ENCODE measurements at places on chromosomes 5 and 9. TPM values are rescaled to one million over a fixed set of nuclear protein-coding genes. Genes with fewer than 3 reads are reported as not detected.

- no peaks in the 10 kb centered on the region for H3K27me3 ChIP-seq
- no peak overlapping the region for H3K4me3 ChIP-seq
- no peak for DNase-seq
- H3K36me3 ChIP-seq = no peaks in the 10 kb centered on the region
Observed at GRCh38 chr9:31840702-31841101, 543.7 kb upstream of the ACO1 start.

- no peak overlapping the region for H3K4me3 ChIP-seq
- peaks cover 5% of the 10 kb centered on the region for H3K4me1 ChIP-seq
- no peak overlapping the region for H3K27ac ChIP-seq
- H3K36me3 ChIP-seq = no peaks in the 10 kb centered on the region
Observed at GRCh38 chr5:131790550-131790949, 6.3 kb downstream of the FNIP1 start.

DNA sequence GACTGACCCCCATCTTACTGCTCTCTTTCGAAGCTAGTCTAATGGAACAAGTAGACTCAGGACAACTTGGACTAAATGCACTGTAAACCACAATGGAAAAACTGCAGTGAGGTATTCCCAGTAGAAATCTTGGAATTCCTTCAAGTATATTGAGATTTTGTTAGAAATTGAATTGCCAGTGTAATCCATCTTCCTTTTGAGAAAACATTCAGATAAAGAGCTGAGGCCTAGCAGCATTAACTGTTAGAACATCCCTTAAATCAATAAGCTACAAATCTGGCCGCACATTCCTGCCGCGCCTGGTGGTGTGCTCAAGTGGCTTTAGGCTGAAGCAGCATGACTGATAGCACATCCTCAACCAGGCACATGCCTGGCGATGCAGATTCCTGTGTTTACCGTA is 29.3 kb downstream of the PPIC start:
- H3K27me3 ChIP-seq = no peaks in the 10 kb centered on the region
- H3K4me3 ChIP-seq = no peak overlapping the region
- DNase-seq = no peak
- H3K27ac ChIP-seq = no peak overlapping the region
- H3K4me1 ChIP-seq = no peaks in the 10 kb centered on the region
- no peaks in the 10 kb centered on the region for H3K36me3 ChIP-seq

- H3K4me1 ChIP-seq = no peaks in the 10 kb centered on the region
- no peak overlapping the region for H3K4me3 ChIP-seq
- no peak for DNase-seq
- no peak overlapping the region for H3K27ac ChIP-seq
- H3K36me3 ChIP-seq = no peaks in the 10 kb centered on the region
Observed at GRCh38 chr9:24090566-24090965, 264.5 kb upstream of the ELAVL2 start.

DNA sequence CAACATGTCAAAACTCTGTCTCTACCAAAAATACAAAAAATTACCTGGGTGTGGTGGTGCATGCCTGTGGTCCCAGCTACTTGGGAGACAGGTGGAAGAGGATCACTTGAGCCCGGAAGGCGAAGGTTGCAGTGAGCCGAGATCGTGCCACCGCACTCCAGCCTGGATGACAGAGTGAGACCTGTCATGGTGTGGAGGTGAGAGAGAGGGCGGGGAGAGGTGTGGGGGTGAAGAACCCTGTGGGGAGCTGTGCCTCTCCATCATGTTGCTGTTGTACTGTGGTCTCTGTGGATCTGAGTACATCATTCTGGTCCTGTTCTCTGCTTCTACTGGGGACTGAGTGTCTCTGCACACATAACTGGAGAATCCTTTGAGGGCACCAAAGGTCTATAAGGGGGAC is 11.3 kb upstream of the SLC34A1 start:
- DNase-seq = no peak
- no peak overlapping the region for H3K27ac ChIP-seq
- H3K36me3 ChIP-seq = peaks cover 37% of the 10 kb centered on the region
- no peak overlapping the region for H3K4me3 ChIP-seq
- H3K4me1 ChIP-seq = peaks cover 35% of the 10 kb centered on the region

- H3K36me3 ChIP-seq = no peaks in the 10 kb centered on the region
- no peak overlapping the region for H3K4me3 ChIP-seq
- no peak overlapping the region for H3K27ac ChIP-seq
- peaks cover 5% of the 10 kb centered on the region for H3K27me3 ChIP-seq
- H3K4me1 ChIP-seq = peaks cover 7% of the 10 kb centered on the region
- no peak for DNase-seq
Observed at GRCh38 chr5:74575741-74576538, 64.6 kb downstream of the ENC1 start.

- H3K27ac ChIP-seq = no peak overlapping the region
- no peak overlapping the region for H3K4me3 ChIP-seq
- no peaks in the 10 kb centered on the region for H3K27me3 ChIP-seq
- H3K4me1 ChIP-seq = no peaks in the 10 kb centered on the region
- DNase-seq = no peak
- no peaks in the 10 kb centered on the region for H3K36me3 ChIP-seq
Observed at GRCh38 chr9:35516479-35516878, 26.6 kb downstream of the RUSC2 start.

DNA sequence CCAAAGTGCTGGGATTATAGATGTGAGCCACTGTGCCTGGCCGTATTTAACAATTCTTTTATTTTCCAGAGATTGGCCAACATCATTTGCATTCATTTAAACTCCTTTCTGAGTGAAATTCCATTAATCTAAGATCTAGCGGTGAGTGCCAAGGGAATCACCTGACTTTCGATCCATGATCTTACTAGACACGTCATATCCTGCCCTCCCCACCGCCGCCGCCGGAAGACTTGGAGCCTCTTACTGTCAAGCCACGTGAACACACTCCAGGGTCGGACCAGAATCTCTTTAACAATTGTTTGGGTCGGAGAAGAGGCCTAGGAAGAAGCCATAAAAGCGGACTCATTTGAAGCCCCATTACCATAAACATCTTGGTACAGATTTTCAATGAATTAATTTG is 12.9 kb downstream of the INPP5E start:
- H3K36me3 ChIP-seq = no peaks in the 10 kb centered on the region
- H3K27me3 ChIP-seq = no peaks in the 10 kb centered on the region
- no peaks in the 10 kb centered on the region for H3K4me1 ChIP-seq

The IL3 gene
- not detected for total RNA-seq

The FRMPD1 gene
- total RNA-seq = not detected

All from B cell (primary cell).